ENCODE measurements at places on chromosomes 7 and 10.

DNA sequence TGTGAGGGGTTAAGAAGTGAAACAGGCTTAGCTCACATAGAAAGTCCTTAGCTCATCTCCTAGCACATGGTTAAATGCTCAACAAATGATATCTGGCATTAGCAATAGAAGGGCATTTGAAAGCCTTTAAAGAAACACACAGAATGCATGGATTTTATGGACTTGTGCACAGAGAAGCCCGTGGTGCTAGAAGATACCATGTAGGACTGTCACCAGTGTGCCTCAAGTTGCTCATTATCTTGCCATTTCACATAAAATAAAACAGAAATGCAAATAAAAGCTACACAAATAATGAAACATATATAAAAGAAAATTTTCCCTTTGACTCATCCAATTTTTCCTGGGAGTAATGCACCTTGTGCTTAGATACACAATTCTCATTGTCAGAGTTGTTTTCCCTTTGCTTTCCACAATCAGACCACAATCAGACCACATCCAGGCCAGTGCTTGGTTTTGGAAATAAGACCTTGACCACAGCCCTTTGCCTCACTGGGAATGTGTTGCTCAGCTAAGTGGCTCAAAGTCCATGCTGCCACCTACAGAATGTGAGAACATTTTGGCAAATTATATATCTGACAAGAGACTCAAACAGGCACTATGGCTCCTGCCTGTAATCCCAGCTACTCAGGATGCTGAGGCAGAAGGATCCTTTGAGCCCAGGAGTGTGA is 9.5 kb upstream of the WDR11 start:
- DNase-seq = peak; percentile 29

DNA sequence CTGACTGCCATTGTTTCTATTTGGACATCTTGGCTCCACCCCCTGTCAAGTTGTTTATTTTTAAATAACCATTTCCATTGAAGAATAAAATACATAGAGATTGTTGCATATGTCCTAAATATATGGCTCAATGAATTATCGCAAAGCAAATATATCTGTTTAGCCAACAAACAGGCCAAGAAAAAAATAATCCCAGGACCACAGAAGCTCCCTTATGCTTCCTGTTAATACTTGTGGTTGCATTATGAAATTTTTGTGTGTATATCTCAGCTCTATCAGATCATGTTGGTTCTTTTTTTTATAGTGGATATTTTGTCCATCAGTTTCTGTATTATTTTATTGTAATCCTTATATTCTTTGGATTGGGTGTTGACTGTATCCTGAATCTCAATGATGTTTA is 53.4 kb upstream of the CYP2C8 start:
- no peak for DNase-seq

DNA sequence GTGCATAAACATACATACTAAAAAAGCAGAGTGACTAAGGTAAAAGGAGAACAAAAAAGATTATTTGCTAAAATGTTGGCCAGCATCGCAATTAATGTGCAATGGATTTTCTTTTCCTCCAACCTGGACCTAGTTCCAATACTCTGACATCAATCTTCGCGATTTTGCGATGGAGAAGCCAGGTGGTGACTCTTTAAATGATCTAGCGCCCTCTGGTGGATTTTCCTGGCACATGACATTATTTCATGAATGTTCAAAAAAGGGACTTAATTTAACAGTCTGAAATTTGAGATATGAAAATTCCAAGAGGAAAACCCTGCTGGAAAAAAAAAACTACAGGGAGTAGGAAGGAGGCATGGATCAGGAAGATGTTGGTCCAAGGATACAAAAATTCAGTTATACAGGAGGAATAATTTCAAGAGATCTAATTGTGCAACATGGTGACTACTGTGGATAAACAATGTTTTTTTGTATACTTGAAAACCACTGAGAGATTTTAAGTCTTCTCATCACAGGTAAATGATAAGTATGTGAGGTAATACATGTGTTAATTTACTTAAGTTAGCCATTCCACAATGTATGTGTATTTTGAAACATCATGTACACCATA is 4.3 kb upstream of the KCNMA1 start:
- peak; percentile 90 for DNase-seq

DNA sequence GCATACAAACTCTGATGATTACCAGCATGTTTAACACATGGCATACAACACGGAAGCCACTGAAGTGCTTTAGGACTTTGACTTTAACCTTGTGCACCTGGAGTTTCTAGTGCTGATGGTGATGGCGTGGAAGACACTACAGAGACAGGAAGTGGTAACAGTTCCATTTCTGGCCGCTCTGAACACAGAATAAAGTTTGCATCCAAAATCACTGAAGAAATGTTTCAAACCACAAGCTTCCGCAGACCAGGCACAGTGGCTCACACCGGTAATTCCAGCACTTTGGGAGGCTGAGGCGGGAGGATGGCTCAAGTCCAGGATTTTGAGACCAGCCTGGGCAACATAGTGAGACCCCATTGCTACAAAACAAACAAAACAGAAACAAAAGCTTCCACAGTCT is 40.3 kb upstream of the TNPO3 start:
- no peak for DNase-seq

Measured in ELR (cell line).